Stimulated activated CD8-positive, alpha-beta memory T cell treated with anti-CD3 and anti-CD28 coated beads, Interleukin-15, amount 100 ng/mL, for 48 hours (primary cell): ENCODE measurements at places on chromosomes 12 and 14.

GRCh38 chr14:33646692-33647260 lies 304.1 kb downstream of the EGLN3 start:
- DNase-seq: no peak

DNA sequence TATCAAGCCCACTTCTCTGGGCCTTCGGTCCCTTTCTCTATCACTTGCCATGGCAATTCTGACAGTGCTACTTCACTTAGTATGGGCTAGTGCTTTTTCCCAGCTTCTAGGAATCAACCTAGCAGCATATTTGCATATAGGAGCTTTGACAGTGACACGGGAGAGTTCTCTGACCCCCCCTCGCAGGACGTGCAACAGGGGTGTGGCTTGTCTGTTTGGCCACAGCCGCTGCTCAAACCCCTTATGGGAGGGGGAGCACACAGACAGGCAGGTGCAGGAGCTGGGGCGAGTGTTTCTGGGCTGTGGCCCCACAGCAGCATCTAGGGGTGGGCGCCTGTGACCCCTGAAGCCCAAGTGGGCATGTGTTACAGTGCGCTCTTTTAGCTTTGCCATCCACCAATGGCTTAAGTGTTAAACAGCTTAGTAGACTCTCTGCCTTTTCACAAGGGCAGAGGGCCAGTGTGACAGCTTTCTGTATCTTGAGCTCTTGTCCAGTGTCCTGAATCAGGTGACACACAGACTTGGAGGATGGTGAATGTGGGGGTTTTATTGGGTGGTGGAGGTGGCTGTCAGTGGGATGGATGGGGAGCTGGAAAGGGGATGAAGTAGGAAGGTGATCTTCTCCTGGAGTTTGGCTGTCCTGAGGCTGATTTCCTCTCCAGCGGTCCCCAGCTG lies 229.3 kb downstream of the PCNX1 start:
- no peak for DNase-seq

- DNase-seq: no peak
Observed at GRCh38 chr14:57889245-57889644, 23.4 kb upstream of the SLC35F4 start.

GRCh38 chr14:96145116-96145864 lies 59.3 kb upstream of the BDKRB2 start:
- no peak for DNase-seq

DNA sequence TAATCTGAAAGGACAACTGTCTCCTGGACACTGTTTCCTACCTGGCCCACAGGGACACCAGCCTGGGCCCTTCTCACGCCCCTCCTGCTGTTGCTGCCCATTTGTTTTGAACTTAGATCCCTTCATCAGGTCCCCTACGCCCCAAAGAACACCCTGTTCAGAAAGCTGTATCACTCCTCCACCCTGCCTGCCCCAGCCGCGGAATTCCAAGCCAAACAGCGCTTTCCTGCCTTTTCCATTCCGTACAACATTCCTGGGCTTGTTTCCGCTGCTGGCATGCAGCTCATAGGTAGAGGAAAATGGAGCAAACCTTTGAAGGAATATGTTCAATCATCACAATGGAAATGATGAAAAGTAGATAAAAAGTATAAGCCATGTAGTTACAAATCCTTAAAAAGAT lies 12.8 kb upstream of the GSG1 start:
- DNase-seq: no peak
